ENCODE measurements at places on chromosomes 2 and 18.
A peak's percentile ranks its signal among the peaks of the same experiment; 100 is the strongest.

DNA sequence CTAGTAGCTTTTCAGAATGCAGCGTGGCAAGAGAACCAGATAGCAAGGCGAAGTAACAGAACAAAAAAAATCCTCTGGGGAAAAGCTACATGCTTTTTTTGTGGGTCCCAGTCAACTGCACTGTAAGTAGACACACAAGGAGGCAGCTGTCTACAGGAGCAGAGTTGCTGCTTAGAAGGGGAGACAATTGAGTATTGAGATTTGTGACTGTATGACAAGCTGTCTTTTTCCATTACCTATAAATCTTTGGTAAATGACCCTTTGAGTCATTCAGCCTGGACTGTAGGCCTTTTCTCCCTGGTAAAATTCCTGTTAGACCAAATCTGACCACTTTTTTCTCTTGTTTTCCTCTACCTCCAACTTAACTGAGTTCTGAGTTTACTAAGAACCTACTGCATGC is 144.1 kb upstream of the FOSL2 start:
- DNase-seq: no peak

GRCh38 chr2:101400048-101400447 is 12.7 kb upstream of the CREG2 start:
- no peak for DNase-seq

- peak; percentile 34 for DNase-seq
These were observed 63.3 kb upstream of the GALNT5 start for GRCh38 chr2:157194097-157194688.

DNA sequence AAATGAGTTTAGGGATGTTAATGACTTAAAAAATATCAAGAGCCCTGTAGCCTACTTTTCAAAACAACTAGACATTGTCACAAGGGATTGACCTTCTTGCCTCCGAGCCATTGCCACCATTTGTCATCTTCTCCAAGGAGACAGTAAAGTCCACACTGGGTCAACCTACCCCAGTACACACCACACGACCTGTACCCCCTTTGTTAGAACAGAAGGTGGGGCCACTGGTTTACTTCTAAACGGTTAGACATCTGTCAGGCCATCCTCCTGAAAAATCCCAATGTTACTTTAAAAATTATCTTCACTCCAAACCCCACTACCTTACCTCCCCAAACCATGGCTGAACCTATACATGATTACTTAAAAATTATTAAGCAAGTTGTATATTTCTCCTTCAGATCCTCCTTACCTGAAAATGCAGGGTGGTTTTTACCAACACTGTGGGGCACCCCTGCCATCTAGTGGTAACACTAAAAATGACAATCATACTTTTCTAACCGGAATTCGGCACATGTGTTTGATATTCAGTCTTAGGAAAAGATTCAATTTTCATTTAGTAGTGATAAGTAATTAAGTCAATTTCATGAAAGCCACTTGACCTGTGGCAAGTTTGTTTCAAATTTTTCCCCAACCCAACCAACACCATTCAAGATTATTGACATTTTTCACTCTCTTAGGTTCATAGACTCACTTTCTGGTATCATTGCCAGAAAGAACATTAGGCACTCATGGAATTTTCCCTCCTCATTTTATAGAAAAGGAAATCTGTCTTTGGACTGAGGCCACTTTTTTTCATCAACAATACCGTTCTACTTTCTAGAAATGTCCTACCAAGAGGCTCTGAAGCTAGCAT is 265.3 kb upstream of the PKDCC start:
- DNase-seq: no peak

DNA sequence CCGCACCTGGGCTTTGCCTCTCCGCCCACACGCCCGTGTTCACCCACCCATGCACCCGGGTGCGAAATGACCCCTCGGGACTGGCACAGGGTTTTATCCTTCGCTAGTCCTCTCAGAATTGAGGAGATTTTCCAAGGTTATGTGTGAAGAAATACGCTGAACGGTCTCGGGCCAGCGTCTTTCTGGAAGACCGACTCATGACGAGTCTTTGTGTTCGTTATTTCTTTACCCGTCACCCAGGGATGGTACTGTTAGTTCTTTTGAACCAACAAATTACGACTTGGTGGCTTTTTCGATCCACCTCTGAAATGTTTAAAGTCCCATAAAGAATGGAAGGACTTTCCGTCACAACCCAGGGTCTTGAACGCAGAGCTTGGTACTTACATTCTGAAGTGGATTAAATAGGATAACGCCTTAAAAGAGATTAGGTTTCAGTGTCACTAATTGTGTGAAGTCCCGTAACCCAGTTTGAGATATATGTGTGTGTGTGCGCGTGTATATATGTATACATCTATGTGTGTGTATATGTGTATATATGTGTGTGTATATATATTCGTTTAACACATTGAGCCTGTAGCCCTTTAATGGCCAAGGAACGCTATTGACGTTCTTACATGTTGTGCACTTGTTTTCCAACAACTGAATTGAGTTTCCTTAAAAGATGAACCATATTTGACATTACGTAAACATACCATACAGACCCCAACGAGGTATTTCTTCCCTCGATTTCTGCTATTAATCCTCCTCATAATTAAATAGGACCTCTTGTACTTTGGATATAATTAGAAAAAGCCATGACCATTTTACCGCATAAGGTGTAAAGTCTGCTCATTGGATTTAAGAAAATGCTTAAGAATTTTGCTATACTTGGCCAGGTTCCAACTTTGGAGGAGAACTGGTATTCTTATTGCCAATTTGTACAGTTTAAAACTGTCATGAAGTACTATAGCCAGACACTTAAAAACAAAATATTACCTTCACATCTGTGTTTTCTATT is 889 bp downstream of the ZC3H15 start:
- DNase-seq: peak; percentile 24

DNA sequence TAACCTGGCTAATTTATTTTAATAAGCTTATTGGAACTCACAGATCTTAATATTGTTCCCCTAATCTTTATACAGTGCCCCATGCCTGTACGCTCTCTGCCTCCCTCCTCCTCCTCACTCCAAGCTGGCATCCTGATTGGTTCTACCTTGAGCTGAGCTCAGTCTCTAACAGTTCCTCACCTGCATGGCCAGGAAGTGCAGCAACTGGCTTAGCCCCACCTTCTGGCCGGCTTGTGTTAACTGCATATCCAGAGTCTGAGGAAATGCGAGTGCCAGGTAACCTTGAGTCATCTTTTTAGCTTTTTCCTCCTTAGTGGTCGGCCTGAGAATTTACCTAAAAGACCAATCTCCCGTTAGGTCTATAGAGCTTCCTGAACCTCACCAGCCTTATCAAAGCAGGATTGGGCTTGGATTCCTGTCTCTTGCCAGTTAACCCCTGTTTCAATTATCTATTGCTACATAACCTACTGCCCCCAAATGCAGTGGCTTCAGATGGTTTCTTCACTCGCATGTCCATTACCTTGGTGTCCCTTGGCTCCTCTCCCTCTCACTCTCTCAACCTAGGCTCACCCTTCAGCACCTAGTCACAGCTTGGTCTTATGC is 89.5 kb upstream of the STK39 start:
- DNase-seq: peak; percentile 25

DNA sequence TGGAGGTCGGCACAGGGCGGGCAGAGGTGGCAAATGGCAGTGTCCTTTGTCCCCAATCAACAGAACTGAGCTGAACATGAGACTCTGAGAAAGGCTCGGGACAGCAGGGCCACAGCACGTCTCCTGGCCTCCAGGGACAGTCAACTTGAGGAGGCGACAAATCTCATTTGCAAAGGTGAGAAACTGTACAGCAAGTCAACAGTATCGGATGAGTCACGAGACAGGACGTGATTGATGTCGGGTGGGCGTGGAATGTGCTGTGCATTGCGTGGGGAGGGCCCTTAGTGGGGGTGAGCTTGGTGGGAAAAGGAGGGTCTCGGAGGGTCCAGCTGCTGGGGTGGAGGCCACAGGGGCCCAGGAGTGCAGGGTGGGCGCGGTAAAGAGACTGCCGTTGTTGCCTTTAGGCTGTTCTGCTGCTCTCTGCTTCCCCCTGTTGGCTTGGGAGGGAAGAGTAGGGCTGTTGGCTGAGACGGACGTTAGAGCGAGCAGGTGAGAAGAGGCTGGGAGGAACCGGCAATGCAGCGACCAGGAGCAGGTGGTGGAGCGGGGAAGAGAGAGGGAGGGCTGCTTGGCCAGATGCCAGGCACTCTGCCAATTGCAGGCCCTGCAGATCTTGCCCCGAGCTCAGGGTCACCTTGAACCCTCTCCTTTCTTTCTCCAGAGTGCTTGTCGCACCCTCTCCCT is 164.3 kb downstream of the BCL2 start:
- DNase-seq: peak; percentile 94

GRCh38 chr2:134290358-134290757 is 36.5 kb downstream of the MGAT5 start:
- no peak for DNase-seq

DNA sequence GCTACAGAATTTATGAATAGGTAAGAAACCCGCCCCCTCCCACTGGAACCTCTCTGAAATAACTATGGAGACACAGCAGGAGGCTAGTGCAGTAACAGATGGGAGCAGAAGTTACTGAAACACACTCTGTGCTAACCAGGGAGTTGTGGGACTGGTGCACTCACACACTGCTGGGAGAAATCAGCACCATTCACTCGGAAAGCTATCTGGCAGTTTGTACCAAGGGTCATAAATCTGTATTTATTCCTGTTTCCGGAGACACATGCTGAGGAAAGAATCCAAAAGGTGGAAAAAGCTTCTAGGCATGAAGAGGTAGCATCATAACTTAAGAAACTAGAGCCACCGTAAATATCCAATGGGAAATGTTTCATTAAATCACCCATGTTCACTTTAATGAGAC is 39.9 kb downstream of the TGFA start:
- no peak for DNase-seq

DNA sequence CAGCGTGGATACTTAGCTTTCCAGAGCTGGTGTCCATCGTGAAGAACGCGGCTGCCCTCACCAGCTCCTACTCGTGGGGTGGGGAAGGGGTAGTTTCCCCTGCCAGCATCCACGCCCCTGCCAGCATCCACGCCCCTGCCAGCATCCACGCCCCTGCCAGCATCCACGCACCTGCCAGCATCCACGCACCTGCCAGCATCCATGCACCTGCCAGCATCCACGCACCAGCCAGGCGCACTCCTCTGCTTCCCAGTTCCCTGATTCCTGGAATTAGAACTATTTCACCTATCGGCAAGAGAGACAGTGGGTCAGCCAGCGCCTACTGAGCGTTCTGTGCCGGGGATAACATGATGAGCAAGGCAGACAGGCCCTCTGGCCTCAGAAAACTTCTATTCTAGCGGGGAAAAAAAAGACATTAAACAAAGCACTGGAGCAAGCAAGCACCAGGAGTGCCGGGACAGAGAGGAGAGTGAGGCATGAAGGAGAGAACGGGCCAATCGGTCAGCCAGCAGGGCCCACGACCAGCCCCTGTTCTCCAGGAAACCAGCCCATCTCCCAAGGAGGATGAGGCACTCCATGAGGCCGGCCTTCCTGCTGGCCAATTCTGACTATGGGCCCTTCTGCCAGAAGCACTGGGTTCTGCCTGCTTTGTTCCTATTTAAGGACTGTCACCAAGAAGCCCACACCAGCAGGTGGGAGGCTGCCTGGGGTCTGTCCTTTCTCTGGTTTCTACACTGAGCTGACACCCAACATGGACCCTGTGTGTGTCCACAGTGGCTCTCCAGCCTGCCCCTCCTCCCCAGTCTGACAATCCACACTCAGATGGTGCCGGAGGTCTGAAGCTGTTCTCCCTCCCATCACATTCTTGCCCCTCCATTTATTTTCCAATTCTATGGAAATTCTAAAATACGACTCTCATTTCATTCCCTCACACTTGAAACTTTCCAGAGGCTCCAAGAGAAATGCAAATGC is 78.4 kb upstream of the SALL3 start:
- DNase-seq: no peak

DNA sequence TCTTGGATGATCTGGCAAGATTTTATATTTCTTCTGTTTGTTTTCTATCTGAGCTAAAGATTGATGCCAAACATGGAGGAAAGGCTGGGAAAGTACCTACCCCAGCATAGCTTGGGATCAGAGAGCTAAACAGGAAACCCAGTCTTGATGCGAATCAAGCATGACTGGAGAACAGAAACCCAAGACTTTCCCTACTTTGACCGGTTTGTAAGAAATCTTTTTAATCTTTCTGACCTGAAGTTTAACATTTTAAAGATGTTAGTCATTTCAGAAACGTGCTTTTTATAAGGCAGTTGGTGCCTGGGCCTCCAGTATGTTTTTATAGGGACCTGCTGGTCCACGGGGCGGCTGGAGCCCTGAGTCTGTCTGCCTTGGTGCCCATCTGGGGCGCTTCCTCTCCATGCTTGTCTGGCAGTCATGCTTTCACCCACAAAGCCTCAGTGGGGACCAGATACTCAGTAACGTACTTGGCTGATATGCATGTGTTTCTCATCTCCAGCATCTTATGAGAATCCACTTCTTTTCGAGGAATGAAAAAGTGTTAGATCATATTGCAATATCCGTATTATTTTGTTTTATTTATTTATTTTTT is 266.5 kb downstream of the PTGR3 start:
- no peak for DNase-seq

DNA sequence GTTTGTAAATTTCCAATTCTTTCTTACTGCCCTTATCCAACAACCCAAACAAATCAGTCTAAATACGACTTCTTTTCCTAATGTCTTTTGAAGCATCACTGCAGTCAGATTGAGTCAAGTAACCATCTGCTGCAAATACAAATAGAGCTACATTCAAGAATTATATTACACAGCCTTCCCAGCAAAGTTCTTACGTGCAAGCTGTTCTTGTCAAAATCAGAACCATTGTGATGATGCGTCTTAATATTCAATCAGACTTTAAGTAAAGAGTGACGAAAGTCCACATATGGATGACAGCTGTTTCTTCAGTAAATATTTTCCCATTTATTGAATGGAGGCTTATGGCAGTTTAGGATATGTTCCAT is 943.8 kb downstream of the LRP1B start:
- DNase-seq: no peak

GRCh38 chr2:27664154-27664574 is 475 bp downstream of the SLC4A1AP start:
- no peak for DNase-seq

DNA sequence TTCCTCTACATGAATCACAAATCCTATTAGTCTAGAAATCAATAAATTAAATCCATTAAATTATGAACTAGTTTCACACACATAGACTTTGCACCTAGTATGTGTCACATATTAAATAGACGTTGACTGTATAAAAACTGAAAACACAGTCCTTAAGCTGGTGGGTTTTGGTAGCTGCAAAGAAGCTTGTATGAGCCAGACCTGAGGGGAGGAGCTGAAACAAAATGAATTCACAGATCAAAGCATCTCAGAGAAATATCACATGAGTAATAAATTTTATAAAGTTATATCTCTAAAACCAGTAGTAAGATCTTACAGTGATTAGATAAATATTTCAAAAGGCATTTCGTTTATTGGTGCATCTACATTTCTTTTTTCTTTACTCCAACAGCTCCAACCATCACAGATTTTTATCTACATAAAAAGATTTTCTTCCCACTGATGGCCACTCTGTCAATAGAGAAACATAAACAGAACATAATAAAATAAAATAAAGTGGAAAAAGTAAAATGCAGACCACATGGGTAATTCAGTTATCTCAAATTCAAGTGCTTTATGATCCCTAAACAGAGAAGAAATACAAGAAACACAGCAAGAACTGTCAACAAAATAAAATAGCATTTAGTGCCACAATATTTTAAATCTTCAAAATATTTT is 420.0 kb upstream of the CYRIA start:
- no peak for DNase-seq
